A549 treated with CpdA at 1 μM for 4 hours (cell line): ENCODE measurements at places on chromosomes 4 and X. TPM values are rescaled to one million over a fixed set of nuclear protein-coding genes. Genes with fewer than 3 reads are reported as not detected.

Gene TMEM271
- not detected in 5 replicates for total RNA-seq

Gene CENPVL2
- total RNA-seq: not detected in 5 replicates

Gene USP51
- 0.32 to 0.71 TPM (median 0.52 TPM) in 5 replicates for total RNA-seq

Gene PAGE2
- total RNA-seq: not detected in 5 replicates

Gene BEND4
- not detected in 5 replicates for total RNA-seq

Gene UGT2A3
- 0.08 to 0.27 TPM (median 0.17 TPM) in 4 of 5 replicates, not detected in the other for total RNA-seq

Gene GAB1
- total RNA-seq: 1.8 to 2.3 TPM (median 2.2 TPM) in 5 replicates

Gene PNMA6A
- total RNA-seq: 3.1 to 5.0 TPM (median 4.8 TPM) in 5 replicates

Gene RNF128
- total RNA-seq: 0.05 to 0.07 TPM (median 0.06 TPM) in 3 of 5 replicates, not detected in the others

Gene SLC4A4
- total RNA-seq: 1.6 to 2.9 TPM (median 2.1 TPM) in 5 replicates

Gene REPS2
- 0.42 to 0.87 TPM (median 0.79 TPM) in 5 replicates for total RNA-seq

Gene FAM47B
- not detected in 5 replicates for total RNA-seq

Gene GPR173
- total RNA-seq: not detected in 5 replicates

Gene PCDH7
- 0.05 to 0.47 TPM (median 0.07 TPM) in 5 replicates for total RNA-seq

Gene TIGD2
- 4.2 to 6.3 TPM (median 4.7 TPM) in 5 replicates for total RNA-seq

Gene ZBTB49
- total RNA-seq: 2.1 to 2.9 TPM (median 2.7 TPM) in 5 replicates

Gene TLR8
- total RNA-seq: not detected in 5 replicates

Gene LDOC1
- 80.8 to 105 TPM (median 102 TPM) in 5 replicates for total RNA-seq

Gene SLC10A4
- 5.4 to 8.0 TPM (median 7.7 TPM) in 5 replicates for total RNA-seq
